ENCODE measurements at places on chromosomes 16 and 17.

DNA sequence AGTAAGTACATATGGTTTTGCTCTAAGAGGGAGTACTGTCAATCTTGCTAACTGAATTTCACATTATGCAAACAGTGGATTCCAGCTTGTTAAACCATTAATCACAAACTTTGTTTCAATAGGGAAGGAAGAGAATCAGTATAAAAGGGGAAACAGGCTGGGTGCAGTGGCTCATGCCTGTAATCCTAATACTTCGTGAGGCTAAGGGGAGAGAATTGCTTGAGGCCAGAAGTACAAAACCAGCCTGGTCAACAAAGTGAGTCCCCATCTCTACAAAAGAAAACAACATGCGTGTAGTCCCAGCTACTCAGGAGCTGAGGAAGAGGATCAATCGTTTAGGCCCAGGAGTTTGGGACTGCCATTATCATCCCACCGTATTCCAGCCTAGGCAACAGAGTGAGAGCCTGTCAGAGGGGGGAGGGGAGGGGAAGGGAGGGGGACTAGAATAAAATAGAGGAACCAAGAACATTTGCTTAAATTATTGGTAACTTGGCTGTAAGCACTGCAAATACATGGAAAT is 65.7 kb downstream of the FBXL20 start:
- no peak for DNase-seq

GRCh38 chr16:4115209-4115948 is 863 bp downstream of the ADCY9 start:
- DNase-seq = peak; percentile 32

- no peak for DNase-seq
These were observed 15.3 kb upstream of the NPTX1 start for GRCh38 chr17:80491478-80492342.

GRCh38 chr16:89958068-89958467 is 9.5 kb downstream of the DEF8 start:
- no peak for DNase-seq

DNA sequence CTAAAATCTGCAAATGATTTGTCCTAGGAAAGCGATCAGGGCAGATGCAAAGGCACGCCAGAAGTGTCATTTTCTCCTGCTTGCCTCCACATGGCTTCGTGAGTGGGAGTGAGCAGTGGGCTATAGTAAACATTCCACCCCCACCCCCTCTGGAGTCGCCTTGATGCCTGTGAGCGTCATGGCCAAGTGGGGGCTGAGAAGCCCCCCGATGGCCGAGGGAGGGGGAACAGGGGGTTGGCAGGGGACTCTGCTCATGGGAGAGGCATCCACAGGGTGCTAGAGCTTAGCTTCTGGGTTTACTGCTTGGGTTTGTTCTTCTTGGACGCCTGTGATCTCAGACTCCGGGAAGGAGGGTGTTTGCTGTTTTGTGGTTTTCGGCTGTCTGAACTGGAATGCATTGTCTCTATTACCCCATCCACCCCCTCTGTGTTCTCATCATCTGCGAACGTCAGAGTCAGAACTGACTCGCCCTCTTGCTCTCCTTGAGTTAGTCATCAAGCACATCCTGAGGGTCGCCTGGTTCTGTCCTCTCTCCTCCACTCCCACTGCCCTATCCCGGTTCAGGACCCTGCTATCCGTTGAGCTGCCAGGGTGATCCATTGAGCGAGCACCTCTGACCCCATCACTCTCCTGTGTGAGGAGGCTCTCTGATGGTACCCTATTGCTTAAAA is 15.4 kb downstream of the TNS4 start:
- peak; percentile 39 for DNase-seq

DNA sequence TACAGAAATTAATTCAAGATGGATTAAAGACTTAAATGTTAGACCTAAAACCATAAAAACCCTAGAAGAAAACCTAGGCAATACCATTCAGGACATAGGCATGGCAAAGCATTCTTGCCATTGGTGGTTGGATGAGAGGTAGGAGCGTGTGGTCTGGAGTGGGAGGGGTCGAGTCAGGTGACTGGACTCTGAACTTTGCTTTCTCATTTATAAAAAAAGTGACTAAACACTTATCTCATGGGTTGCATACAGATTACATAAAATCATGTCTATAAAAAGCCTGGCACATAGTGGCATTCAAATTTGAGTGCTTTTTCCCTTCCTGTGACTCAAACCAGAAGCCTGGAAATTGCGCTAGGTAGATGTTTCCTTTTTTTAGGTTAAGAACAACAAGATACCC is 159.7 kb upstream of the SHISA6 start:
- no peak for DNase-seq

DNA sequence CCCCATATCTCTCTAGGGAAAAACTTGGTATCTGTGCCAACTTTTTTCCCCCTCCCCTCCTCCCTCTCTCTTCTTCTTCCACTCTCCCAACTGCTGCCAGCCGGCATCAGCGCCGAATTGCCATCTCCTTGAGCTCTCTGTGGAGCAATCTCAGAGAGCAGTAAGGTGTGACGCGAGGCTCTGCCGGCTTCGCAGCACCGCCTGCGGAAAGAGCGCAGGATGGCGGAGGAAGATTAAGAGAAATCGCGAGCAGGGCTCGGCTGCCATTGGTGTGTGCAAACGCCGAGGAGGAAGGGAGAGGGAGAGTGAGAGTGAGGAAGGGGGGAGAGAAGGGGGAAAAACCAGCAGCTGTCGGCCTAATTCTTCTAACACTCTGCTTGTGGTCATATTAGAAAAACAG is 44.2 kb downstream of the NEUROD2 start:
- DNase-seq = no peak

GRCh38 chr17:15348021-15348420 is 6.6 kb upstream of the TEKT3 start:
- no peak for DNase-seq

DNA sequence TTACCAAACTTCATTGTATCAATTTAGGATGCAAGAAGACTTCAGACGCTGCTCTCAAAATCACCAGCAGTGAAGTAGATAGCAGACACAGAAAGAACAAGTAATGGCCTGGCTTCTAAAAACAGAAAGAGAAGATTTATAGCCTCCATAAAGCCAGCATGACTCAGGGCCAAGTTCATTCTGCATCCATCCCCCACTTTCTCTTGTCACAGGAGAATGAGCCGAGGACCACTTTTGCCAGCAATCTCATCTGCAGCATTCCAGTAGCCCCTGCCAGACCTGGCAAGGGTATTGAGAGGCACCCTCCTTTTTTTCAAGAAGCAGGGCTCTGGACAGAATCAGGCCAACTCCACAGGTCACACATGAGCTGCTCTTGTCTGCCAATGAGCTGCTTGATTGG is 355.4 kb upstream of the SOX9 start:
- DNase-seq = no peak

- no peak for DNase-seq
These were observed 21.7 kb upstream of the PAFAH1B1 start for GRCh38 chr17:2571523-2572303.

DNA sequence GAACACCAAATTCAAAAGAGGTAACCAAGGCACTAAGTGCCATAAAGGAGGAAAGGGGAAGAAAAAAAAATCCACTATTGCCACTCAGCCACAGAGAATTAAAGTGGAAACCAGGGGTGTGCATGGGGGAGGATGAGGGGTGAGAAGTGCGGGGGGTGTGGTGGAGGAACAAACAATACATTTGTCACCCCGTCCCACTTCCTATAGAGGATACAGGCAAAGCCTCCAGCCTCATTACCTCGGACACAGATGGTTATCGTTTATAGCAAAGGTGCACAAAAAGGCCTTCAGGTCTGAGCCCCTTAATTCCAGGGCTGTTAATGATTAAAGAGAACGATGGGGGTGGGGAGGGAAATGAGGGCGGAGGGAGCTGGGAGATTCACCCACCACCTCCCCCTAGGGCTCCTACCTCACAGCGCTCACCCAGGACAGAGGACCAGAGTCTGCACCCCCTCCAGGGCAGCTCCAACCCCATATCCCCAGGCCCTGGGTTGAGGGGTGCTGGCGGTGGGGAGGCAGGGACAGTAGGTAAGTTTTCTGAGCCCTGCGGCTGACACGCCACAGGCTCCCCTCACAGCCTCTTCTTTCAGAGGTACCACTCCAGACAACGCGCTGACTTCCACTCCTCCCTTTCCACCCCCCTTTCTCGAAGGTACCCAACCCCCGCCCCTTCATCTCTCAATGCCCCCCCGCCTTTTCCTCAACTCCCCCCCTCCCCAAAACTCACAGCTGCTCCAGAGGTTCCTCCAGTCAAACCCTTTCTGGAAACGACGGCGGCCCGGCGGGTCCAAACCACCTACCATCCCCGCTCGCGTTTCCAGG is 470 bp downstream of the DCUN1D3 start:
- no peak for DNase-seq

- DNase-seq = no peak
These were observed 3.9 kb downstream of the NAGS start for GRCh38 chr17:44008205-44008909.

- DNase-seq = peak; percentile 29
These were observed 9.4 kb downstream of the METTL9 start for GRCh38 chr16:21608639-21609328.

DNA sequence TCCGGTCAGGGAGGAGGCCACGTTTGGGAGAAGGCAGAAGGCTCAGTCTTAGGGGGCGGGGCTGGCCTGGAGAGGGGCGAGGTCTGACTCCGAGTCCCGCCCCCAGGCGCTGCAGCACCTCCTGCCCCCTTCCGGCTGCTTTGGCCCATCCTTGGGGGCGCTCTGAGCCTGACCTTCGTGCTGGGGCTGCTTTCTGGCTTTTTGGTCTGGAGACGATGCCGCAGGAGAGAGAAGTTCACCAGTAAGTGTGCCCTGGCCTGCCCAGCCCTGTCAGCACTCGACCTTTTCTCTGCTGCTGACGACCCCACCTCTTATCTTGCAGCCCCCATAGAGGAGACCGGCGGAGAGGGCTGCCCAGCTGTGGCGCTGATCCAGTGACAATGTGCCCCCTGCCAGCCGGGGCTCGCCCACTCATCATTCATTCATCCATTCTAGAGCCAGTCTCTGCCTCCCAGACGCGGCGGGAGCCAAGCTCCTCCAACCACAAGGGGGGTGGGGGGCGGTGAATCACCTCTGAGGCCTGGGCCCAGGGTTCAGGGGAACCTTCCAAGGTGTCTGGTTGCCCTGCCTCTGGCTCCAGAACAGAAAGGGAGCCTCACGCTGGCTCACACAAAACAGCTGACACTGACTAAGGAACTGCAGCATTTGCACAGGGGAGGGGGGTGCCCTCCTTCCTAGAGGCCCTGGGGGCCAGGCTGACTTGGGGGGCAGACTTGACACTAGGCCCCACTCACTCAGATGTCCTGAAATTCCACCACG is 1.5 kb downstream of the TNFRSF12A start:
- DNase-seq = peak; percentile 87

DNA sequence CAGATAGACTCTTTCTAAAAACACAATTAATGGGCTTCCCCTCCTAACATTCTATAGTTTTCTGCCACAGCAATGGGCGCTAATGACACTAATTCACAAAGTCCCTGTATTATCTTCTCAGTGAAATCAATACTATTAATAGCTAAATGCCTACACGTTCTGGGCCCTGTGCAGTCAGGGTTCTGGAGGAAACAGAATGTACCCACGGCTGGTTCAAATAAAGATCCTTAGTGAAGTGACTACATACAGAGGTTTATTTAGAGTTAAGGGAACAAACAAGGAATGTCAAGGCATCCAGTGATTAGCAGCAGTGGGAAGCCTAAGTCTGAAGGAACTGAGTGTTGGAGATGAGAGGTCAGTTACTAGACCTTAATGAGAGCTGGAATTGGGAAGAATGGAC is 43.5 kb upstream of the MTMR4 start:
- DNase-seq = no peak
